Skeletal muscle cell (primary cell): ENCODE measurements at places on chromosomes 5 and 9.

- no peak for DNase-seq
Measured at GRCh38 chr5:26003966-26004365, 1034.4 kb downstream of the CDH9 start.

DNA sequence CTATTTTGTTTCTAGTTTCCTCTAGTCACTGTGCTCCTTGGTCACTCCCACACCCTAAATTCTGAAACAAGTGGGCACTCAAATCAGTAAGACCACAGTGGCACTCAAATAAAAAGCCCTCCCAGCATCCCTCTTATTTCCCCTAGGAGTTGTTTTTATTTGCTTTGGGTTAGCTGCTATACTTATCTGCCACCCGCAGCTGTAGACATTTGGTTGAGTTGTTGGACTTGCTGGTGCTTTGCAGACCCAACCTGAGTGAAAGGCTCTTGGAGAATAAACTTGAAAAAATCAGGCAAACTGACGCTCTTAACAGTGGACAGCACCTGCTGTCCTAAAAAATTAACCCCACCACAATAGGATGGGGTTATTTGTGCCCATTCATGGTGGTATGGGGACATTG is 203.0 kb downstream of the SPATA31A6 start:
- no peak for DNase-seq

GRCh38 chr5:141992349-141992963 is 20.4 kb downstream of the GNPDA1 start:
- DNase-seq: no peak

DNA sequence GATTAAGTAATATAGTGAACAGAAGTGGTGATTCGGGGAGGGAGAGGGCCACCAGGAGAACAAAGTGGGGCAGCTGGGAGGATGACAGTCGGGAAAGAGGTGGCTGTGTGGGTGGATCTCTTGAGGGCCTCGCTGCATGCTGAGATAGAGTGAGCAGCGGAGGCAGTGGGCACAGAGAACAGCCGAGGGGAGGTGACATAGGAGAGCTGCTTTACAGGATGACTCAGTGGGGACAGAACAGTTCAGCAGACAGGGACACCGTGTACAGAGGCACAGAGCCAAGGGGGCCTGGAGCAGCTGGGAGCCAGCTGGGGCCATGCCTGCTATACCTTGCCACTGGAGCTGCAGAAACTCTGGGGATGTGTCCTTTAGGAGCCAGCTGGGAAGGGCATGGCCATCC is 273.9 kb downstream of the GADD45G start:
- DNase-seq: peak; percentile 39

GRCh38 chr5:127583866-127584265 is 65.0 kb upstream of the CTXN3 start:
- no peak for DNase-seq

GRCh38 chr5:37770786-37771185 is 69.1 kb downstream of the GDNF start:
- no peak for DNase-seq

DNA sequence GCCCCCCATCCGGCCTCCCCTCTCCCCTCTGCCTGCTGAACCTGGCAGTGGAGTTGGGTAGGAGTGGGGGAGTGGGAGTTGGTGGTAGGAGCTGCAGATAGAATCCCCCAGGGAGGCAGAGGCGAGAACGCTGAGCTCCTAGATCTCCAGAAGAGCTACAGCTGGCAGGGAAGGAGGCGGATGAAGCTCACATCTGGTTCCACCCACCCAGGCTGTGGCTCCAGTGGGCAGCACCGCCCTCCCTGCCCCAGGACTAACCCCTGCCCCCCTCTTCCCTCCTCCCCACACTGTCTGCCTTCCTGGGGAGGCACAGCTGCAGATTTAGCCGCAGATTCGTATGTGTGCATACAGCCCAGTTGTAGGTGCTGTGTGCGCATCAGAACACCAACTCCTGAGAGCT is 34.2 kb downstream of the C9orf50 start:
- DNase-seq: peak; percentile 31

DNA sequence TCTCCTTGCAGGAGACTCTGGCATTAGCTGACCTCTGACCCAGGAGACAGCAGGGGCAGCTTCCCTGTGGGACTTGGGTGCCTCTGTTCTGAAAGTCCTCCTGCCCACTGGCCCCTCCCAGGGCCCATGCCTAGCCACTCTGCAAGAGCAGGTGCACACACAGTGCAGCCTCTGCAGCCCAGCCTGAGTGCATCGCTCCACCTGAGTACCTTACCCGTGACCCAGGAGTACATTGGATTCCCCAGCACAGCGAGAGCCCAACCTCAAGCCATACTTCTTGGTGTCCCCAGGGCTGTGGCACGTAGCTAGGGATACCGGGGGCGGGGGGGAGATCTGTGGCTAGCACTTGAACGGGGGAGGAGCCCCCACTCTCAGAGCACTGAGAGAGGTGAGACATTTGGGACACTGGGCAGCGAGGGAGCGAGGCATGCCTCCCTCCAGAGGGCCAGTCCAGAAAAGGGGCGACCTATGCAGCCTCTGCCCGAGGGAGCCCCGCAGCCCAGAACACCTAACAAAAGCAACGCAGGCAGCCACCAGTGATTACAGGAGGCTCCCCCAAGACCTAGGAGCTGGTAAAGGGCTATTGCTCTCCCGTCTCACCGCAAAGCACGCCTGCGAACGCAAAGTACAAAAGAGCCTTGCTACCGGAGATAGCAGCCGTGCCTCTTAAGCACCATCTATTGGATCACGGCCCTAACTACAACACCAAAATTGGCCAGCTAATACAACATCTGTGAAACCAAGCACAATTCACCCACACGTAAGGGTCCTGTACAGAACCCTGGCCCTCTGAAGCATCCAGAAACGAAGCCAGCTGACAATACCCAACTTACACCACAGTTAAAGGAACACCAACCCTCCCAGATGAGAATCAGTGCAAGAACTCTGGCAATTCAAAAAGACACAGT is 826 bp upstream of the PRDM9 start:
- DNase-seq: no peak

DNA sequence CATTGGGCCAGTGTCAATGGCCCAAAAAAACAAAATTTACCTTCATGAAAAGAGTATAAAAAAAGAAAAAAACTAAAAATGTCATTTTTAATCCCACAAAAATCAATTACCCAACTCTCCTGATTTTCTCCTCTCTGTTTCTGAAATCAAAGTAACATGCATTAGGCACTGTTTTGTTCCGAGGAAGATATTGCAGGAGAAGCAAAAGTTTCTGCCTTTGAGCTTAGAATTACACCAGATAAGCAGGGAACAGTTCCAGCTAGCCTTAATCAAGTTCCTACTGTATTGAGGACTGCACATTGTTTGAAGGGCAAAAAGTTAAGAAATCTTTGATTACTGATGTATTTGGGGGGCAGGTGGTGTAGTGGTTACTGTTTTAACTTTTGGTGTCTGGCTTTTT is 1.1 kb upstream of the PRKAA1 start:
- DNase-seq: no peak

- DNase-seq: no peak
Measured at GRCh38 chr9:129054163-129054851, 17.9 kb downstream of the MIGA2 start.

- DNase-seq: no peak
Measured at GRCh38 chr5:37005946-37006540, 129.5 kb downstream of the NIPBL start.

DNA sequence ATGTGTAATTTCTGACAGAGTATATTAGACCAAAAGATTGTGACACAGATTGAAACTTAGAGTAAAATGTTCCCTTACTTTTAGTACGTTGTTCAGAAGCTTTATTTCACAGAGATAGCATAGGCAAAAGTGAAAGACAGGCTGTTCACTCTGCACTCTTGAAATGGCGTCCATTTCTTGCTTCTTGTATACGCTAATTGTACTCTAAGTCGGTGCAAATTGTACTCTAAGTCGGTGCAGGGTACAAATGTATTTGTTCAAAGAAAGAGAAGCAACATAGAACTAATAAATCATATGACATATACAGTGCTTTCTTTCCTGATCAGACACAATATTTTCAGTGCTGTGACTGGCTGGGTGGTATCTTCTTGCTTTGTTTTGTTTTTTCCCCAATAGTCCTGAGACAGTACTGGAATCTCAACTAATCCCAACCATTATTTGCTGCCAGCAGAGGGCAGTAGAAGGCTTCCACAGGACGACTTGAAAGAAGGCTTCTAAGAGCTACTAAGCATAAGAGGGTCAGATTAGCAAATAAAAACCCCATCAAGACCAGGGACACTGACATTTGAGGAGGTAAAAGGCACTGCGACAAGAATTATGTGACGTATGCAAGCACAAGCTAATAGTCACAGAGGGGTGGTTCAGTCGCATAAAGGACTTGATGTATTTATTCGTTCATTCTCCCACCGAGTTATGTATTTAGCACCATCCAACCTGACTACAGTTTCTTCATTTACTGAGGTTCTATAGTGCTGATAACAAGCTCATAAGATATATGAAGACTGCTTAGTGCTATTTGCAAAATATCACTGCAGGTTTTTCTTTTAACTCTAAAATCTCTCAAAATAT is 831.8 kb downstream of the TAF11L14 start:
- peak; percentile 15 for DNase-seq

- no peak for DNase-seq
Measured at GRCh38 chr5:14218480-14218879, 75.3 kb downstream of the TRIO start.

- DNase-seq: peak; percentile 85
Measured at GRCh38 chr9:36187414-36187813, 3.3 kb upstream of the CLTA start.

DNA sequence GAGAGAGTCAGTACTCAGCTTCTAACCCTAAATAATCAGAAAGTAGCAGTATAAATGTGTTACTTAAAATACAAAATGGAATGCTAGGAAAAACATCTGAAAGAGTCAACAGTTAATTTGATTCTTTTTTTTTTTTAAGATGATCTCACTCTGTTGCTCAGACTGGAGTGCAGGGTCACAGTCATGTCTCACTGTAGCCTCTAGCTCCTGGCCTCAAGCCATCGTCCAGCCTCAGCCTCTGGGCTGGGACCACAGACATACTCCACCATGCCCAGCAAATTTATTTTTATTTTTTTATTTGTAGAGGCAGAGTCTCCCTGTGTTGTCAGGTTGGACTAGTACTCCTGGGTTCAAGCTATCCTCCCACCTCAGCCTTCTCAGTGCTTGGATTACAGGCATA is 424.9 kb downstream of the IRX2 start:
- DNase-seq: no peak

DNA sequence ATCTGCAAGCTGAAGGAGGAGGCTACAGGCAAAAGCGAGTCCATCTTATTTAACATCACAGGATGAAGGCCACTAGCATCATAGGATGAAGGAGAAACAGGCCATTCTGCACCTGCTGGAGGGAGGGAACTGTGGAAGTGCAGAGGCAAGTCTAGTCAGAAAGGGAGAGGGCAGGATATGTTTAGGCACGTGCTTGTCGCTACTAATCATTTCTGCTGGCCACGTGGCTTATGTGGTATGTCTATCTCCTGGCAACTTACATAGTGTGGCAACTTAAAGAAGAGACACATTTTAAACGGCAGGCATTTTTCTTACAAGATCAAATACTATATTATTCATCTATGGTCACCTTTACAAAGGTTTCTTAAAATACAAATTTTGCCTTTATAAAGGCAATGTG is 74.0 kb downstream of the GNAQ start:
- no peak for DNase-seq

GRCh38 chr9:122113574-122113973 is 20.5 kb upstream of the TTLL11 start:
- DNase-seq: no peak

- no peak for DNase-seq
Measured at GRCh38 chr5:140083120-140083519, 30.8 kb upstream of the PURA start.

DNA sequence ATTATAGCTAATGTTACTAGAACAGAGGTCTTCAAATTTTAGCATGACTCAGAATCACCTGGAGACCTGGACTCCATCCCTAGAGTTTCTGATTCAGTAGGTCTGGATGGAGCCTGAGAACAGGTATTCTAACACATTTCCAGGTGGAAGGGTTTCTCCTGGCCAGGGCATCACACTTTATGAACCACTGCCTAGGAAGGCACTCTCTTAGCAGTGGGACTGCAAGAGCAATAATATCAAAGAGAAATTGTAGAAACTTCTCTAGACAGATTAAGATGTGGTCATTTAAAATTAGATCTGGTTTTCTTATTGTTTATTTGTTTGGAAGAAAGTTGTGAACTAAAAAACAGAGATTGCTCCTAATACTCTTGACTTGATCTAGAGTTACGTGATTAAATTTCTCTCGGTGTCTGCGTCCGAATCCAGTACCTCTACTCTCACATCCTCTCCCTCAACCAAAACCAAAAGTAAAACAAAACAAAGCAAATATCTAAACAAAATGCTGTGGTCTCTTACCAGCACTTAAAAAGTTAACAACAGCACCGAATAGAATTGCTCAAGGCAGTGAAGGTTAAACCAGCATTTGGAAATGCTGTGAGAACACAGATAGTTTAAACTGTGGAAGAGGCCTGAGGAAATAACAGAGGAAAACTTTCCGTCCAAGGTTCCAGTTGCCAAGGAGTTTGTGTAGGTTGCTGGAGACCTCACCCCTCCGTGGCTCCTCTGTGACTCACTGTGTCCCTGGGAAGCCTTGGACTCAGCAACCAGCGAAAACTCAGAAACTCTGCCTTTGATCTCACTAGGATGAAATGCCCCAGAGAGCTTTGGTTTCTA is 193.4 kb downstream of the ARRDC3 start:
- DNase-seq: peak; percentile 87

- no peak for DNase-seq
Measured at GRCh38 chr9:105921057-105921726, 226.9 kb downstream of the TMEM38B start.

- DNase-seq: no peak
Measured at GRCh38 chr5:180286-180918, 10.9 kb upstream of the LRRC14B start.

DNA sequence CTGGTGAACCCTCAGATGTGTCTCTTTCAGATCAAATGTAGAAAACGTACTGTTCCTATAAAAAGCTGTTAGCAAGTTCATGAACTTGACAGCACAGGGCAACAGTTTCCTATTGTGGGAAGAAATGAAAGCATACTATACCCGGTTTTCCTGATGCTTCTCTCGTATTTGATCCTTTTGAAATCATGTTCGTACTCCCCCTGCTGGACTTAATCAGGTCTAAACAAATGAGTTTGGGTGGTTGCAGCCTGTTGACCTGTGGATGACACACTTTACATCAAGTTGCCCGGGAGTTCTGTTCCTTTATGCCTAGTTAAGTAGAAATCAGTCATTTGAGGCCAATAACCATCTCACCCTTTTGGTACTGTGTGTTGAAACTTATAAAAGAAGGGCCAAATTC is 1992.3 kb downstream of the MAT2B start:
- DNase-seq: no peak

DNA sequence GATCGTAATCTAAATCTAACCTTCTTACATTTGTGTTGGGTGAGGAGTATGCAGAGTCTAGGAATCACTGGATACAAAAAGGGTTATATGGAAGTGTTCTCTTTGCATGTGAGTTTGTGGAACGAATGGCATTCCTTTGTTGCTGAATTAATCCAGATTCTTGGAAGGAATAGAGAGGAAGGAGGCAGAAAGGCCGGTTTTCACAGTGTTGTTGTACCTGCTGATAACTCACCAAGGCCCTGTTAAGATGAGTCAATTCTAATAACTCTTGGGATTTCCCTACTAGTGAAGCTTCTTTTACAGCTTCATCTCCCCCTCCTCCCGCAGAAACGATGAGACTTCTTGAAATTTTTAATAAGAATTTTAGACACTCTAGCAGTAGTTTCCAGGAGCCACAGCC is 84.0 kb downstream of the ZSWIM6 start:
- DNase-seq: no peak

GRCh38 chr9:109088221-109088620 is 31.5 kb downstream of the TMEM245 start:
- no peak for DNase-seq
